ENCODE measurements at places on chromosomes 12 and 14.

DNA sequence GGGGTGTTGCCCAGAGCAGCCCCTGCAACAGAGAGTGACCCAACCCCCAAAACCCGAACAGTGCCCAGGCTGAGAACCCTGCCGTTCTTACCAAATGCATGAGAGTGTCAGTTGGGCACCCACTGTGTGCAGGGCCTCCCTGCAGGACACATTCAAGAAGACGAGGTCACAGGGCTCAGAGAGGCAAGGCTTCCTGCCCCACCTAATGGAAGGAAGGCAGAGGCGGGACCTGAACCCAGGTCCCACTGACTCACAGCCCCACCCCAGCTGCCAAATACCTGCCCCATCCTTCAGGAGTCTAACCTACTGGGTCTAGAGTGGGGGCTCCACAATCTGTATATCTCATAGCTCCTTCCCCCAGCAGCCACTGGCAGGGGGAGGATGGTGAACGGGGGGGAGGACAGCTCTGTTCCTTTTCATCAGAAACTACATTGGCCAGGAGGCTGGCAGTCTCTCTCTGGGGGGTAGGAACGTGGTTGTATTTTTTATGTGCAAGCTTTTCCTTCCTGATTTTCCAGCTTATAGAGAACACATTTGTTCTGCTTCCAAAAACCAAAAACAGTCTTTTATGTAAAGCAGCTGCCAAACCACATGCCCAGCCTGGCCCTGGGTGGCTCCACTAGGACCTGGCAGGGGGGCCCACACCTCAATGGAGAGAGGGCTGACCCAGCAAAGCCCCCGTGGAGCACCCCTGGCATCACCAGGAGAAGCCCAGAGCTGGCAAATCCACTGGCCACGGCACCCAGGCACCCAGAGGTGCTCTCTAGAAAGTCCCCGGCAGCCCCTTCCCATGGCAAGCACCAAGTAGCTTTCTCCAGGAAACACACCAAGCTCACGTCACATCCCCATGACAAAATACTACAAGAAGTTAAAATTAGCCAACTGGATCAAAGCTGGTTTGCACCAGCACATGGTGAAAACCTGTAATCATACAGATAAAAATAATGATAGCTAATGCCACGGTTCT lies 17.0 kb downstream of the NCOR2 start:
- DNase-seq = no peak

DNA sequence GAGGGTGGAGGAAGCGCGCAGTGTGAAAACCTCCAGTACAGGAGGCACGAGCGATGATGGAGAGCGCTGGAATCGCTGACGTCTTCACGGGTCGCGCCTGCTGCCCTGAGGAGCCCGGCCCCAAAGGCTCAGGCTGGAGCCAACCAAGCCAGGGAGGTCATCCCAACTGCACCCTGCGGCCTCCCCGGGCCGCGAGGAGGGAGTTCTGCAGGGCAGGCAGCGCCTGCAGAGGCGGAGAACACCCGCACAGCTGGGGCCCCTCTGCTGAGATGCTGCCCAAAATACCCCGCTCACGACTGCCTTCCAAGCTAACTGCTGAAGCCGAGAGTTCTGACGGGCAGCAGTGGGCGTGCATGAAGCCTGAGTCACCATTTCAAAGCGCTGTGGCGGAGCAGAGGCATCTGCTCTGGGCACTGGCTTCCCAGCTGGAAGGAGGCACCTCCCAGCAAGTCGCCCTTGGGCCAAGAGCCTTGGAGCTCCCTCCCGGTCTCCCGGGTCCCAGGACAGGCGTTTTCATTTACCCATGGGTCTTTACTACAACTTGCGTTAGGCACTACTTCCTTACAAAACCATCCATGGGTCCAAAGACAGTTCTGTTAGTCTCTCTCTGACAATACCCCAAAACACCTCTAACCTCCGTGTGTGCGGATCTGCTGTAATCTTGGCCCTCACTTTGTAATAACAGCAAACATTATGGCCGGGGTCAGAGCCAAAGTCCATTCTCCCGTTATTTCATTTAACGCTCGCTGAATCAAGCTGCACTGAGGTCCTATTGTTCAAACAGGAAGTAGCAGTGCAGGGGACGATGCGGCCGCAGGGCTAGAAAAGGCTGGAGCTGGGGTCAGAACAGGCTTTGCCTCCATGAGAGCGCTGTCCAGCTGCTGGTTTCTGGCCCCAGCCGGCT lies 60.1 kb upstream of the RIMBP2 start:
- DNase-seq = peak; percentile 61

- DNase-seq = no peak
These were observed 18.7 kb downstream of the TSHR start for GRCh38 chr14:80973931-80974641.

DNA sequence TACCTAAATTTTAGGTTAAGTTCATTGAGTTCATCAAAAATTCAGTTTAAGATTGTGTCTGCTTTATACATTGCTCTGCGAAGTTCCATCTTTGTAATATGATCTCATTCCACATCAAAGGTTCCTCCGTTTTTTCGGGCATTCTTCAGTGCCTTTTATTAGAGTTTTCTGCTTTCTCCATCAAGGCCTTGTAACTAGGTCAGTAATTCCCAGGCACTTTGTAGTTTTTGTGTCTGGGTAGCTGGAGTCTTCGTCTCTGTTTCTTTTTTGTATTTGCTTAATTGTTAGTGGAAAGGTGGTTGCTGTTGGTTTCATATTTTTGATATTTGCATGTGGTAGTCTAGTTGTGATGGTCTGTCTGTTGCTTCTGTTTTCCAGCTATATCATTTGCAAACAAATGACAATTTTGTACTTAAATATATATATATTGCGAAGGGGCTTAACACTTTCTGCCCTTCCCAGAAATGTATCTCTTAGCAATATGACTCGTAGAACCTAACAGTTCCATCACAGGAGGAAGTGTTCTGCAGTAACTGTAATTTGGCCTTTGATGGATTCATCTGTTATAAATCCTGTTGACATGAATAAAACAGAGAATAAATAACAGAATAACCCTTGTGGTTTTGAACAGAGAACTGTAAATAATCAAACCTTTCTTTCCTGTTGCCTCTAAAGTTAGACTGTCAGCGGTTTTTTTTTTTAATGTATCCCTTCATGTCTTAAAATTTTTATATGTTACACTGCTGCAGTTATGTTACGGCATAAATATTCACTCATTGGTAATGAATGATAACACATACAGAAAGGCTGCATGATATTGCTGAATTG lies 88.4 kb upstream of the DYNC1H1 start:
- no peak for DNase-seq

GRCh38 chr14:105855893-105856675 lies 329.7 kb downstream of the TMEM121 start:
- DNase-seq = no peak

DNA sequence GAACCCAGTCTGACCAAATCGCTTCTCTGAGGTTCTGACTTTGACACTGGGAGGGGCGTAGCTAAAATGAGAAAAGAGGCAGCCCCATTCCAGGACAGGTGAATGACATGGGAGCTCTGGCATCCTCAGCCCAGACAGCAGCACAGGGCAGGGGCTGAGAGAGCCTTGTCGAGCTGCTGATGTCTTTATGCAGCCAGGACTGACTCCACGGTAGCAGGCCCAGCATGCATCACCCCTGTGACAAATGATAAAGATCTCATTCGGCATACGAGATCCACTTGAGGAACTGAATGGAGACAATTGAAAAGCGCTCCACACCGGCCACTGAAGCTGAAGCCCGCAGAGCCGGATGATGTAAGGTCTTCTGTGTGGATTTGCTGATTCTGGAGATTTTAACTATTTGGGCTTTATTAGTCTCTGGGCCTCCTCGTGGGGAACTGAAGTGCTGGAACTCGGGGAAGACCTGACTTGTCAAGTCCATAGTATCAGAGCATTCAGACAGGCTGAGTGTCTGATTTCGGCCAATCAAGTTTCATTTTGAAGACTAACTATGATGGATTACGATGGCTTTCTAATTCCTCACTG lies 56.9 kb upstream of the MAP1LC3B2 start:
- no peak for DNase-seq

- no peak for DNase-seq
These were observed 25.7 kb upstream of the SLC16A7 start for GRCh38 chr12:59570145-59570544.

DNA sequence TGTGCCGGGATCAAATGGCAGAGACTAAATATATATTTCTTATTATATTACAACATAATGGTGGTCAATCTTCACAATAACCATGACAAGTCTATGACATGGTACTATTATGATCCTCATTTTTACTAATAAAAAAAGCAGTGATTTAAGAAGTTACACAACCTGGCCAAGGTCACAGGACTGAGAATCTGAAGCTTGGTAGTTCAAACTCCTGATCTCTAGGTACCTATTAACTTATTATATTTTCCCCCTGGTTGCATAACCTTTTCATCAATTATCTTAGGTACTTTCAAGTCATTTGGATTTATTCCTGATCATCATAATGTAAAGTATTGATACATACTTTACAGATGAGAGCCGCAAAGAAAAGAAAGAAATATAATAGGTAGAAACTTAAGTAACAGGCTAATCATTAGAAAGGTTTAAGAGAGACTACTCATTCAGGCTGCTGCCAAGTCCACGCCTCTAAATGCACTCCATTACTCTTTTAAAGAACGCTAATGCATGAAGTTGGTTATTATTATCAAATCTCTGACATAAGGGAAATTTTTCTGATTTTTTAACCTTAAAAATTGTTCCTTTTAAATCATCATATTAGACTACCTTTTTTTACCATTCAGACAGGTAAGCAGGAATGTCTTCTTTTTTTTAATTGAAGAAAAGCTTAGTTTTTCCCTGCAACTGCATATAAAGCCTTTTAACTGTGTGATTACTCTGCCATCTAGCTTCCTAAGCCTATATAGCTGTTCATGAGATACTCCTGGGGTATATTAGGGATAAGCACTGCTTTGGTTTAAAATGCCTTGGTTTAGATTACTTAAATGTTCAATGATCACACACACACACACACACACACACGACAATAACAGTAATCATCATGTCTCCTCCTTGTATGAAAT lies 35.6 kb downstream of the RPS29 start:
- DNase-seq = no peak

- DNase-seq = no peak
These were observed 55.8 kb downstream of the TMEM30B start for GRCh38 chr14:61225344-61225743.

- no peak for DNase-seq
These were observed 5.6 kb downstream of the HIP1R start for GRCh38 chr12:122840580-122841513.

DNA sequence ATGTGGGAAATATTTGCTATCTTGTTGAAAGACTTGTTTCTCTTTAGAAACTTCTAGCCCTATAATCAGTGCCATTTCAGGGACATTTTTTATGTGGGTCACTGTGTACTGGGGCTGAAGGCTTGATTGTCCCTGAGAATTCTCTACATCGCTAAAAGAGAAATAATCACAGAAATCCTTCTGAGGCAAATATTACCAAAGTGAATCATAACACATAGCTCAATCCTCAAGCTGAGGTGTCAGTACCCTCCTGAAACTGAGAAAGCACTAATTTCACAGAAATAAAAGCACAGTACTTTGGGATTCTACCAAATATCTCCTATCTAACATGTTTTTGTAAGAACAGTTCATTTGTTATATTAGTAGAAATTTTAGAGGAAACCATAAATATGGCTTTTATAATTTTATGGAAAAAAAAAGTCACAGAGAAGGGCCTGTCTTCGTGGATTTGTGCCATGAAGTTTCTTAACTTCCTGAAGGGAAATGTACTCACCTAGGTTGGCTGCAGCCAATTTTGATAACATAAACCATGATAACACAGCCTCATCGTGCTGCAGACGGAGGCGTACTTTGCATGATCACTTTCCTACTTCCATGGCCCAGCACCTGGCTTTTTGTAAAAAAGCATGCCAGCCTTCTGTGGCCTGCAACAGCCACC lies 163.7 kb upstream of the HIF1A start:
- no peak for DNase-seq

GRCh38 chr12:53591301-53592206 lies 34.6 kb downstream of the ATF7 start:
- no peak for DNase-seq

- DNase-seq = no peak
These were observed 241.6 kb downstream of the LRIG3 start for GRCh38 chr12:58678753-58679152.

GRCh38 chr12:108346727-108347710 lies 7.9 kb upstream of the CMKLR1 start:
- DNase-seq = no peak

GRCh38 chr14:84273181-84273580 lies 1256.8 kb upstream of the FLRT2 start:
- DNase-seq = no peak

GRCh38 chr14:95500201-95500681 lies 16.2 kb downstream of the SYNE3 start:
- no peak for DNase-seq

GRCh38 chr14:104284636-104285507 lies 146.5 kb downstream of the KIF26A start:
- DNase-seq = no peak

DNA sequence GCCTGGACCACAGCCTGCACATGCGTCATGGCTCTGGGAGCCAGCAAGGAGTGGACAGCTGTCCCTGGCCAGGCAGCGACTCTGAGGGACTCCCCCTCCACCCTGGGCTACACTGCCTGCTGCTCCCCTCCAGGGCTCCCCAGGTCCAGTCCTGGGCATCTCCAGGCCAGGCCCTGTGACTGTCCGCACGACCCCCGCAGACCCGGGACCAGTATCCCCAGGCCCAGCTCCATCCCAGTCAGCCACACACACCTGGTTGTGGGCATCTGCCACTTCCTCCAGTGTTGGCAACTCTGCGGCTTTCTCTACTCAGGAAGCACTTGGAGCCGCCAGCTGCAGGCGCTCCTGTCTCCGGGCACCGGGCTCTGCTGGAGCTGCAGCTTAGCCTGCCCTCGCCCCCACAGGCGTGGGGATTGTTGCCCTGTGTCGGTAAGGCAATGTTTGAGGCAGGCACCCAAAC lies 2.4 kb downstream of the ULK1 start:
- DNase-seq = peak; percentile 64

- no peak for DNase-seq
These were observed 1.0 kb downstream of the ELK3 start for GRCh38 chr12:96194971-96195844.

GRCh38 chr14:66638689-66639088 lies 130.7 kb downstream of the GPHN start:
- no peak for DNase-seq

DNA sequence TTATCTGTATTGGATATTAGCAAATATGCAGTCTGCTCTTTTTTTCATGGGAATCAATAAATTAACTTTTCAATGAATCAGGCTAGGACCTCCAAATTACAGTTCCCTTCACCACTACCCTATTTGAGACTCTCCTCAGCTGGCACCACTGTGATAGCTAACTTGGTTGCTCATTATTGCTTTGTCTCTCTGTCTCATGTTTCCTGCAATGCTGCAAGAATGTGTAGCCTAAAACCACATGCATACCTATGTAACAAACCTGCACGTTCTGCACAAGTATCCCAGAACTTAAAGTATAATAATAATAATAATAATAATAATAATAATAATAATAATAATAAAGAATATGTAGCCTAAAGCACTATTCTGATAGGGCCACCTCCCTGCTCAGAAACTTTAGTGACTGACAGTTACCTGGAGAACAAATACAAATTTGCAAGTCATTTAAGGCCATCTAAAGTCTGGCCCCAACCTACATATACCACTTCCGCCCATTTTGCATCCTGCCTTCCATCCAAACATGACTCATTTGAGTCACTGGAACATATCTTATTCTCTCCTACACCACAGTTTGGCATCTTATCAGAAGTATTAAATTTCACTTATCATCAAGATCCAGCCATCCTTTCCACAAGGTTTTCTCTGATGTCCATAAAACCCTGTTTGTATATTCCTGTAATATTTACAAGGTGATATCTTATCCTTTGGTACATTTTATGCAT lies 215.1 kb downstream of the LRRK2 start:
- no peak for DNase-seq

- peak; percentile 86 for DNase-seq
These were observed 84.5 kb upstream of the EGLN3 start for GRCh38 chr14:34035177-34035933.

GRCh38 chr14:65832431-65833266 lies 420.1 kb downstream of the FUT8 start:
- no peak for DNase-seq

All from SHP77 (cell line).